ENCODE measurements at places on chromosomes 4 and X.
A peak's percentile ranks its signal among the peaks of the same experiment; 100 is the strongest.

GRCh38 chrX:57286507-57287251 is at the start of gene FAAH2:
Gene FAAH2, plus strand, starts transcription at chrX:57286706. Its CDS starts 120 bp downstream, at chrX:57286826.
- no peak for DNase-seq

DNA sequence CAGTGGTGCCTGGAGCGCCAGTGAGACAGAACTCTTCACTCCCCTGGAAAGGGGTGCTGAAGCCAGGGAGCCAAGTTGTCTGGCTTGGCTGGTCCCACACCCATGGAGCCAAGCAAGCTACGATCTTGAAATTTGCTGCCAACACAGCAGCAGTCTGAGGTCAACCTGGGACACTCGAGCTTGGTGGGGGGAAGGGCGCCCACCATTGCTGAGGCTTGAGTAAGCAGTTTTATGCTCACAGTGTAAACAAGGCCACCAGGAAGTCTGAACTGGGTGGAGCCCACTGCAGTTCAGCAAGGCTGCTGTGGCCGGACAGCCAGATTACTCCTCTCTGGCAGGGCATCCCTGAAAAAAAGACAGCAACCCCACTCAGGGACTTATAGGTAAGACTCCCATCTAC is 149.5 kb downstream of the EDA2R start:
- no peak for DNase-seq

DNA sequence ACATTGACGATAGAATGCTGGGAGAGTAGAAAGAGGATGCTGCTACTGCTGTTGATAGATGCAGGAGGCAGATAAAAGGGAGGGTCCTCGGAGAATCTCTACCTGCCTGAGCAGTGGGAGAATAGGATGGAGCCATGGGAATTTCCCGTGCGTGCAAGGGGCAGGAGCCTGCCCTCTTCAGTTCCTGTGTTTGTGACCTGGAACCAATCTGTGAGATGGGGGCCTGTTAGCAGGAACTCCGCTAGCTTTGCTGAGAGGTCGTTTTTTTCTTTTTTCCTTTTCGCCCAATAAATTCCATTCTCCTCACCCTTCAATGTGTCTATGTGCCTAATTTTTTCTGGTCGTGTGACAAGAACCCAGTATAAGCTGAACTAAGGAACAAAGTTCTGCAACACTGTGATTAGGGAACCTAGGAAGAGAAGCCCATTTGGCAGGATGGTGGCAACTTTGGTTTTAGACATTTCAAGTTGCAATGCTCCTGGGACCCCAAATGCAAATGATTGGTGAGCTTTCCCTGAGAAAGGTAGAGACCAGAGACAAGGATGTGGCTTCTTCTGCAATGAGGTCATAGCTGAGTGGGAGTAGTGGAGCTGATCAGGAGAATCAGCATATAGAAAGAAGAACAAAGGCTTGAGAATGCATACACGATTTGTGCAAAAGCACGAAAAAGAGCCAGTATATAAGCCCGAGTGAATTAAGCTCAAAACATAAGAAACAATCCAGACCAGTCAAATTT is 23.9 kb downstream of the SLC39A8 start:
- no peak for DNase-seq

GRCh38 chr4:76016393-76016792 is 6.9 kb downstream of the CXCL10 start:
- no peak for DNase-seq

DNA sequence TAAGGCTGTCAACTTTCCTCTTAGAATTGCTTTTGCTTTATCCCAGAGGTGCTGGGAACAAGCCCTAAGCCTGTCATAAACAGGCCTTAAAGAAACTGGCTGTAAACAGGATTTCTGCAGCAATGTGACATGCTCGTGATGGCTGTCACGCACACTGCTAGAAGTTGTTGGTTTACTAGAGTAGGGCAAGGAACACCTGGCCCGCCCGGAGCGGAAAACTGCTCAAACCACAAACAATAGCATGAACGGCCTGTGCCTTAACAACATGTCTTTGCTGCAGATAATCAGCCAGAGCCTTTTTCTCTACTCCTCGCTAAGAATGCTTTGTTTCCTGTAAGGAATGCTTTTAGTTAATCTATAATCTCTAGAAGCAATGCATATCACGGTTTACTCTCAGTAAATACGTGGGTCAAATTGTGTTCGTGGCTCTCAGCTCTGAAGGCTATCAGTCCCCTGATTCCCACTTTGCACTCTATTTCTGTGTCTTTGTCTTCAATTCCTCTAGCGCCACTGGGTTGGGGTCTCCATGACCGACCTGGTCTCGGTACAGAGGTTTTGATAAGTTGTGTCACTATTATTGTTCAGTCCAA is 318.3 kb downstream of the GLUD2 start:
- DNase-seq = no peak

- no peak for DNase-seq
These were observed 2.6 kb downstream of the NLGN4X start for GRCh38 chrX:6225911-6226595.

DNA sequence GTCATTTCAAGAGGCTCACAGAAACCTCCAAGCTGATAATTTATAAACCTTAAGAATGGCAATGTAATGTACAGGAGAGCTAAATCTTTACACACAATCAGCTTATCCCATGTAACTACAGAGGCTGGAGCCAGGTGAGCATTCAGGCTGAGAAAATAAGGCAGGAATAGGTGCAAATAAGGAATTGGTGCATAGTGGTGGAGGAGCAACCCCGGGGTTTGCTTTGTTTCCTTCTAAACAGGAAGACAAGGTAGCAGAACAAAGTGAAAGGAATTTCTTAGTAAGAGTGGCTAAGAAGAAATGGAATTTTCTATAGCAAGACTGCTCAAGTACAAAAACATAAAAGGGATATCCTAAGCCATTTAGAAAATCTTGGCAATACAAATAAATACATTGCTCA is 82.4 kb downstream of the NR3C2 start:
- DNase-seq = no peak

- peak; percentile 12 for DNase-seq
These were observed 759.6 kb downstream of the RAB28 start for GRCh38 chr4:12724510-12724909.

All from COLO829 (cell line).